ENCODE measurements at places on chromosomes 5 and 9.

DNA sequence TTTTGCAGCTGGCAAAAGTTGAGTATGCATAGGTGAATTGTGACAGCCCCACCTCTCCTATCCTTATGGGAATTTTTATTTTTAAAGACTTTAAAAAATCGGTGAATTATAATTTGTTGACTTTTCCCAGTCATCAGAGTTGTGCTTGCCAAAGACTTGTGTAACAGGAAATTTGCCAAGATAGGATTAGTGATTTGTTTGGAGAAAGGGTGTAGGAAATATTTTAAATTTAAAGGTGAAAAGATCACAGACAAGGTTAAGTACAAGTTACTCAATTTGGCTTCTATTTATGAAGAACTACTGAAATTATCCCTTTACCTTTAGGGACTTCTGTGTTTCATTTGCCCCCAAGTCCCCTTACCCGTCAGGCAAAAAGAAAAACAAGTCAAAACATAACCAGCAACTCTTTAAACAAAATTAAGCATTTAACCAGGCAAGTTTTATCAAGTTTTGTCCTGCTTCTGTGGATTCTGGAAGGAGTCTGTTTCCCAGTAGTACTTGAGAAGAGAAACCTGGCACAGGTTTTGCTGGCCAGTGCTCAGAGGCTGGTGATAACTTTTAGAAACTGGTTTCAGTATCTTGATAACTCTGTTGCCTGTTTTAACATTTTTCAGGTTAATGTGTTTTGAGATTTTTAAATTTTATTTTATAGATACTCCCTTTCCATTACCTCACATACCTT is 285.4 kb downstream of the MAST4 start:
- DNase-seq = no peak

- DNase-seq = no peak
Measured at GRCh38 chr5:123875561-123876275, 363.7 kb downstream of the CSNK1G3 start.

DNA sequence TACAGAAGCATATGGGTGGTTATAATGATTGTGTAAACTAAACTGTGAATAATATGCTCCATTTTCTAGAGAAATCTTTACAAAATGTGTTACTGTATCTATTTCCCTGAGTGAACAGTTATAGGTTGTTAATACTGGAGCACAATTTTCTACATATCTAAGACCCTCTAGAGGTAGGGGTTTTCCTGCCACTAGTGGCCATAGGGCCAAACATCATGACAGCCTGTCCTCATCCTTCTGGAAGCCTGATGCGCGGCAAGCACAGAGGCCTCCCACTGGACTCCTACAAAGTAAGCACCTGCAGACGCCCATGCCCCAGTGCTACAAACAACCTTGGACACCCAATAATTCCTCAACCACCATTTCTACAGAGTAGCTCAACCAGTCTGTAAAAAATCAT is 1.9 kb upstream of the SNX18 start:
- no peak for DNase-seq

GRCh38 chr9:98596486-98596885 is 112.2 kb downstream of the GABBR2 start:
- DNase-seq = no peak

- no peak for DNase-seq
Measured at GRCh38 chr5:139273322-139273571, 20.3 kb upstream of the MATR3 start.

DNA sequence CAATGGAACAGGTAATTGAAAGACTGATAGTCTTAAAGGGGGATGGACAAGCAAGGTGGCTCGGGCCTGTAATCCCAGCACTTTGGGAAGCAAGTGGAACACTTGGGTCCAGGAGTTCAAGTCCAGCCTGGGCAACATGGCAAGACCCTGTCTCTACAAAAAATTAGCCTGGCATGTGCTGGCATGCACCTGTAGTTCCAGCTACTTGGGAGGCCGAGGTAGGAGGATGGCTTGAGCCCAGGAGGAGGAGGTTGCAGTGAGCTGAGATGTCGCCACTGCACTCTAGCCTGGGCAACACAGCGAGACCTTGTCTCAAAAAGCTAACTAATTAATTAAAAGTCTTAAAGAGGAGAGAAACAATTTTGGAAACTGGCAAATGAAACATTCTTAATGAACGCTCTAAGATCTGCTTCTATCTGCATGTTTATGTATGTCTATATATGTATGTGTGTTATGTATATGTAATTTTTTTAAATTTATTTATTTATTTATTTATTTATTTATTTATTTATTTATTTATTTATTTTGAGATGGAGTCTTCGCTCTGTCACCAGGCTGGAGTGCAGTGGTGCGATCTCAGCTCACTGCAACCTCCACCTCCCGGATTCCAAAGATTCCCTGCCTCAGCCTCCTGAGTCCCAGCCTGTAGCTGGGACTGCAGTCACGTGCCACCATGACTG is 80.6 kb downstream of the SFXN1 start:
- no peak for DNase-seq

DNA sequence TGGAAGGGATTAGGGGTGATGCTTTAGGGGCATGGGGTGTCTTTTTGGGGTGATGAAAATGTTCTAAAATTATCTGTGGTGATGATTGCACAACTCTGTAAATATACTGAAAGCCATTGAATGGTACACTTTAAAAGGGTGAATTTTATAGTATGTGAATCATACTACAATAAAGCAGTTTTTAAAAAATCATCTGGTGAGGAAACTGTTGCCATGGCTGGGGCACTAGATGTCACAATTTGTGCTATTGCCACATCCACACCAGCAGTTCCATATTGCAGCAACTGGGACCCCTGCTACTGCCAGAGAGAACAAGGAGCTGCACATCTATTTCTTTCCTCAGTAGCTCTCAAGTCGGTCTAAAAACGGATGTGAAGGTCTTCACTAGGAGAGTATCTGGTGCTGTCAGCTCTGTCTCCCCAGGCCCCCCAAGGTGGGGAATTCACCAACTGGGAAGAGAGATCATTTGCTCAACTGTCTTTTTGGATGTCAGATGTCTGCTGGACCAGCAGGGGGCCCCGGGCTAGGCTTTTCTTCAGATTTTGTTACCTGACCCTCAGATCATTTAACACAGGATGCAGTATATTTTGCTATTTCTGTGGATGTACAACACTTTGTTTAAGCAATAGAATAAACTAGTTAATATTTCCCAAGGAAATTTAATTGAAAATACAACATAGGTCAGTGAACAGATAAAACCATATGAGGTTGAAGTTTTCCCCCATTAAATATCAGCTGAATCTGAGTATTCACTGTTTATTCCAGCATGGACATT is 13.2 kb downstream of the CMYA5 start:
- DNase-seq = no peak

DNA sequence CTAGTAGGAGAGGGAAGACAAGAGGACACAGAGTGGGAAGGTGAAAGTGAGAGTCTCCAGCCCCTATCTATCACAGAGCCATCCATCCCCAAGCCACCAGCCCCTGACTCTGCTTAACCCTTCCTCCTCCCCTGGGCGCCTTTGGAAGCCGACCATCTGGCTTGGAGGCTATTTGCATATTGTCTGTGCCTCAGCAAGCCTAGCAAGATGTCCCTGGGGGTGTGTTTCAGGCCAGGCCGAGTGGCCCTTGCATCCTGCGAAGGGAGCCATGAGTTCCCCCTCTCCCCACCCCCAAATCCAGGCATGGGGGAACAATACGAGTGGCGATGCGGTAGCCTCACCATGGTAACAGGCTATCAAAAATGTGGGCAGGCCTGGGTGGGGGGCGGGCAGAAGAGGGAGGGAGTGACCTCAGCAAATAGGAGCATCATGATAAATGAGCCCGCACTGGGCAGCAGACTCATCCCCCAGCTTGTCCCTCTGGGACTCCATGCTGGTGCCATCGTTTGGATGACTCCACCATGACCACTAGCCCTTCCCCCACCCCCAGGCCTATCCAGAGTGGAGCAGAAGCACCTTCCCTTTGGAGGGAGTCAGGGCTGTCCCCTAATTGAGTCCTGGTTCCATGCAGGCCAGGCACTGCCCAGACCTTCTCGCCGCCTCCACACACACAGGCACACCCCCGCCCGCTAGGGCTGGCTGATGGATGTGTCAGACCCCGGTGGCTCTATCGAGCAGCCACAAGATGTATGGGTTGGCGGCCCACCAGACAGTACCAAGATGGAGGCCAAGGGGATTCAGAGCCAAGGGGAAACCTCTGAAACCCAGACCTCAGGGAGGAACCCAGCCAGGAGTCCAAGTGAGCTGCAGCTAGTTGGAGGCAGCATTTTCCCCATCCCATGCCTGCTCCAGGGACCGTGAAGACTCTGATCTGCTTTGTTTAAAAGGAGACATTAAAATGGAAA is 14.6 kb downstream of the URM1 start:
- DNase-seq = no peak

DNA sequence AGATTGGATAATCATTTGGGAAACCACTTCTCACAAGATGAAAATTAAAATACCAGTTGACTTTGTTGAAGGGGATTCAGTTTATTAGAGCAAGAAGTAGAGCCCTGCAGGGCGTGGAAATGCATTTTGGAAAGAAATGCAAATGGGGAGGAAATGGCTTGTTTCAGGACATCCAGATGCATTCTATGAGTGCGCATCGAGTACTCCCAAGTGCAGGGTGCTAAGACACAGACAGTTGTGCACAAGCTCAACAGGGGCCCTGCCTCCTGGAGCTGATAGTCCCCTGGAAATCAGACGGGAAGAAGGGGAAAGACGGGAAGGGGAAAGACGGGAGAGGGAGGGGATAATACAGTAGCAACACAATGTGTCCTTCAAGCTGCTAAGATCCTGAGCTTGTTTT is 64.0 kb downstream of the NSUN2 start:
- no peak for DNase-seq

DNA sequence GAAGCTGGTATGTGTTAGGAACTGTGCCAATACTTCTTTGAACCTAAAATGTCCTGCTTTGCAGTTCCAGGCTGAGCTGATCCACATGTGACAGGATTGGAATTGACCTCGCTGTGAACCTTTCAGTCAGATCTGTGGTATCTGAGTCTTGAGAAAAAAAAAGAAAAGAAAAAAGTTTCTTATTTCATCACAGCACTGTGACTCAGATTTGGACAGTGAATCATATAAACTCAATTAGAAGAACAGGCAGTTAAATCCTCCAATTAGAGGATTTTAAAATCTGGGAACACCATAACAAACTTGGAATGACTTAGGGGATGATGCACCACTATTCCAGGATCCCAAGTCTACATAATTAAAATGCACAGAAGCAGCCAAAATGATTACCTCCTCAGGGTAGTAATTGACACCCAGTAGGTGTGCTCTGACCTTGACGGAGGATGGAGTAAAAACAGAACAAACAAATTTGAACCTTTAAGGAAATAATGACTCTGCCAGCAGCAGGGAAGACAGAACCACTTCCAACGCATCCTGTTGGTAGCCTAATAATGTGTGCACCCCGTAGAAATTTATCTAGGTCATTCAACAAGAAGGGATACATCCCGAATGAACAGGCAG is 57.8 kb upstream of the RAI14 start:
- no peak for DNase-seq

GRCh38 chr5:10424124-10424731 is 17.5 kb upstream of the ROPN1L start:
- no peak for DNase-seq

DNA sequence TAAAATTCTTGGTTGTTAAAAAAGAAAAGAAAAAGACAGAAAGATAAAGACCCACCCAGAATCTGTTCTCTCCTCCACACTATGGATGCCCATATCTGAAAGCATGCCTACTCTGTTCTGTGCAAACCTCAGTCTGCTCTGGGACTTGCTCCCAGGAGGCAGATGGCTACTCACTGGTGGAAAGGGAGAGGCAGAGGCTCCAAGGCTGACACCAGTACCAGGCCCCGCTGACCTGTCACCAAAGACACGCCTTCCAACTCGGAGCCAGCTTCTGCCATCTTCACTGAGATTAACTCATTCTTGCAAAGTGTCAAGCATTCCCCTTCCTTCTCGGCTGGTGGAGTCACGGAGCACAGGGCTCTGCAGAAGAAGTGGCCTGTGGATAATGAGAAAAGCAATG is 21.6 kb downstream of the SH3TC2 start:
- DNase-seq = no peak

- no peak for DNase-seq
Measured at GRCh38 chr5:126100767-126101166, 322.4 kb upstream of the GRAMD2B start.

GRCh38 chr9:4382722-4383317 is 83.0 kb upstream of the GLIS3 start:
- peak; percentile 8 for DNase-seq

DNA sequence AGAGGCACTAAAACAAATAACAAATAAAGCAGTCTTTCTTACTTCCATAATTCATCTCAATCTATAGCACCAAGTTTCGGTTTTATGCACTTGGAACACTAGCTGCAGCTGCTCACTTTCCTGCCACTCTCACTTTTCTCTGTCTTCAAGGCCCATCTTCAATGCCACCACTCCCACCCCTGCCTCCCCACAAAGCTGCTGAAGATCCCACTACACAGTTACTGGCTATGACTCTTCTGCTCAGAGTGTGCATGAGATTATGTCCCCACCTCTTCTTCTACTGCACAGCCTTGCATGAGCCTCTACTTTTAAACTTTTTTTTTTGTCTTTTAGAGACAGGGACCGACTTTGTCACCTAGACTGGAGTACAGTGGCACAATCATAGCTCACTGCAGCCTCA is 77.4 kb downstream of the SAXO1 start:
- no peak for DNase-seq

- no peak for DNase-seq
Measured at GRCh38 chr5:137724251-137724650, 11.6 kb downstream of the KLHL3 start.

DNA sequence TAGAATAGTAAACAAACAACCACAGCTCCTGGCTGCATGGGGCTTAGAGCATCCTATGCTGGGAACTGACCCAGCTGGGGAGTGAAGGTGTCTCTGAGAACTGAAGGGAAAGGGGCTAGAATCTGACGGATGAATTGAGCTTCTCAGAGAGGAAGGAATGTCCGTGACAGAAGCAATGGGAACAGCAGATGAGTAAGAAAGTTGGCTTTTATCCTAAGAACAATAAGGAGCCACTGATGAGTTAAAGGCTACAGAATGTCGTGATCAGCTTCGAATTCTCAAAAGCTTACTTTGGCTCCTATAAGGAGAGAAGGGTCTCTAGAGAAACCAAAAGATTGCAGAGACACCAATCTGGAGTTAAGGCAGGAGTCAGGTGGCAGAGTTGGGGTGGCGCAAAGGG is 52.6 kb downstream of the EBF1 start:
- no peak for DNase-seq

DNA sequence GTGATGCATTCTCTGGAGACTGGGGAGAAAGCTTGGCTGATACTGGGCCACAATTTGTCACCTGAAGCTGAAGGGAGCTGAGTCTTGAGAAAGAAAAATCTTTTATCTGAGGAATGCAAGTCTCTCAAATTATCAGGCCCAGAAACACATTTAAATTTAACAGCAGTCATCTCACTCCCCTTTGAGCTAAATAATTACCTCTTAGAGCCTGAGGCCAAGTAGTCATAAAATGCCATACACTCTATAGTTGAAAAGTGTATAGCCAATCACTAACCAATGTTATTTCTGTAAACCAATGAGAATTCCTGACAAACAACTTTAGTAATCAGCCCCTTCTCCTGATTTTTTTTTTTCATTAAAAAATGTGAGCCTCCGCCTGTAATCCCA is 32.7 kb upstream of the DAPK1 start:
- DNase-seq = no peak
